ENCODE measurements at places on chromosomes 6 and 20. TPM values are rescaled to one million over a fixed set of nuclear protein-coding genes. Genes with fewer than 3 reads are reported as not detected.

GRCh38 chr20:38889792-38890496 lies 36.3 kb upstream of the FAM83D start:
- no peak for DNase-seq

Gene MROH8
- total RNA-seq, result 10.5 TPM

DNA sequence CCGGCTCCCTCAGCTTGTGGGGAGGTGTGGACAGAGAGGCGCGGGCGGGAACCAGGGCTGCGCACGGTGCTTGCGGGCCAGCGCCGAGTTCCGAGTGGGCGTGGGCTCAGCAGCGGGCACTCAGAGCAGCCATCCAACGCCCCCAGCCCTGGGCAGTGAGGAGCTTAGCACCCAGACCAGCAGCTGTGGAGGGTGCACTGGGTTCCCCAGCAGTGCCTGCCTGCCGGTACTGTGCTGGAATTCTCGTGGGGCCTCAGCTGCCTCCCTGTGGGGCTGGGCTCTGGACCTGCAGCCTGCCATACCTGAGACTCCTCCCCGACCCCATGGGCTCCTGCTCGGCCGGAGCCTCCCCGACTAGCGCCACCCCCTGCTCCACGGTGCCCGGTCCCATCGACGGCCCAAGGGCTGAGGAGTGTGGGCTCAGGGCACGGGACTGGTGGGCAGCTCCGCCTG lies 92.7 kb downstream of the MANEA start:
- DNase-seq, result no peak

Gene SNAP25
- 2.2 TPM for total RNA-seq

Gene SMIM26
- total RNA-seq, result 143 TPM

Gene ADGRF1
- total RNA-seq, result 9.4 TPM

GRCh38 chr6:151100326-151100725 lies 139.4 kb upstream of the AKAP12 start:
- DNase-seq, result no peak

DNA sequence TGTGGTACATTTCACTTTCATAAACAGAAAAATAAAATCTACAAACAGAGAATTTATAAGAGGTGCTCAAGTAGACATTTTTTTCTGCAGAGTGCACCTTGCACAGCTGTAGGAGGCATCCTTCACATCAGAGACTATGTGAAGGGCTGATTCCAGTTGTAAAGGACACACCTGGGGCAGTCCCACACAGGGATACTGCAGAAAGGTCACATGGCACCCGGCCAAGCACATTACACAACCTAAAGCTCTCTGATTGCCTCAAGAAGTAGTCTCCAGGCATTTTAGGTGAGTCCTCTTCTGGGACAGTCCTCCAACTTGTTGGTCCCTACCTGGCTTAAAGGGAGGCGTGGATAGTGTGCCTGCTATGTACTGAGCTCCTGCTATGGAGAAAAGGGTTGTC lies 502.9 kb upstream of the NOX3 start:
- no peak for DNase-seq

GRCh38 chr6:4860387-4860786 lies 84.2 kb downstream of the CDYL start:
- DNase-seq, result no peak

Gene PTCRA
- 1.8 TPM for total RNA-seq

- no peak for DNase-seq
Measured at GRCh38 chr6:137697267-137697938, 169.7 kb upstream of the TNFAIP3 start.

DNA sequence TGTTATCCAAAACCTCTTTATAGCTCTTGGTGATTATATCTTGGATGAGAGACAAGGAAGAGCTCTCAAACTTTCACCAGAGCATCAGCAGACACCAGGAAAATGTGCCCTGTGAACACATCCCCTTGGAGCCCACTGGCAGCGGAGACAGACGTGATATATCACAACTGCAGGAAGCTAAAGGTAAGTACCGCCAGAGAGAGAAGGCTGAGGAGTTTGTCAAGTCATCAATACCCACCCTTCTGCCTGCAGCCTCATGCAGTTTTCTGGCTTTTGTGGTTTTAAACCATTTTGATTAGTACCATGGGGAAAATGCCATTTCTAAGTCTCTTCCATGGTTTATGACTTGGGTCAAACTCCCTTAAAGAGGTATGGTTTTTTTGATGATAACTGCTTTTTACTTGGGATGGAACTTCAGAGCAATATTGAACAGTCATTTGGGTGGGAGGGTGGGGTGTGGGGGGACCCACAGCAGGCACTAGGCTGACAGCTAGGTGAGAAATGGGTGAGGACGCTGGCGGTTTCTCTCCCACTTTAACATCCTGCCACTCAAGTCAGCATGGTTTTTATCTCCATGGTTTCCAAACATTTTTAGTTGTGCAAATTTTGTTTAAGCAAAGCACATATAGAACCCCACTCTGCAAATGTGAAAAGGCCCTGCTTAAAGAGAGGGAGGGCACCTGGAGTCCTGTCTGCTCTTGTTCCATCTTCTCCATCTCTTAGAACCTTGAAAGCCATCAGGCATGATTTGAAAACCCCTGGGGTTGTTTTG lies 108.4 kb downstream of the SCML4 start:
- DNase-seq, result no peak

GRCh38 chr20:326645-327185 lies 1.4 kb downstream of the SOX12 start:
- no peak for DNase-seq

Gene TCF15
- total RNA-seq, result 4.0 TPM

DNA sequence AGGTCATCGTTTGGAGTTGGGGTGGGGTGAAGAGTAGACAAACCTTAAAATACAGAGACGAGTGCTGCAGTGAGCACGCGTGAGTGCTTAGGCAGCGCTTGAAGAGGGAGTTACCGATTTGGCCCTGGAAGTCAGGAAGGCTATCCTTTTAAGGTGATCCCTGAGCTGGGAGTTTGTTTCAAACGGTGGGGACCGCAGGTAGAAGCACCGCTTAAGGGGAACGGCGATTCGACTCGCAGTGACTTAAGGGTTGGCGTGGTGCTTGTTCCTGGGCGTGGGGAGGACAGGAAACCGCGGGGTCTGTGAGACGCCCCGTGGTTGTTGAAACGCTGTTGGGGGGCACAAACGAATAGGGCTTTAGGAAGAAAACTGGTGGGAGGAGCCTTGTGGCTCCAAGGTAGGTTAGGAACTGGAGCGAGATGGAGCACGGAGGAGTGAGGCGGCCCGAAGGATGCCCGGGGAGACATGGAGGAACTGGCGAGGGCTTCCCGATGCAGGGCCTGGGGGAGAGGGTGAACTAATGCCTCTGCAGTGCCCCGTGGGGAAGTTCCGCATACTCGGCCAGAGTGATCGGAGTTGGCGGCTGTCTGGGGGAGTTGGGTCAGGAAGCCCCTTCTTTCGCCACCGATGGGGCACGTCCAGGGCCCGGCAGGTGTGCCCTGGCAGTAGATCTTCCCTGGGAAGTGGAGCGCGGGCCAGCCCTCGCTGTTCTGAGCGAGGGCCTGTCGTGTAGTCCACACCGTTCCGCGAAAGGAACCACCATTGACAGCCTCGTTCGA lies 1.3 kb upstream of the CDYL start:
- peak; percentile 40 for DNase-seq

Gene KIF25
- 0.82 TPM for total RNA-seq

DNA sequence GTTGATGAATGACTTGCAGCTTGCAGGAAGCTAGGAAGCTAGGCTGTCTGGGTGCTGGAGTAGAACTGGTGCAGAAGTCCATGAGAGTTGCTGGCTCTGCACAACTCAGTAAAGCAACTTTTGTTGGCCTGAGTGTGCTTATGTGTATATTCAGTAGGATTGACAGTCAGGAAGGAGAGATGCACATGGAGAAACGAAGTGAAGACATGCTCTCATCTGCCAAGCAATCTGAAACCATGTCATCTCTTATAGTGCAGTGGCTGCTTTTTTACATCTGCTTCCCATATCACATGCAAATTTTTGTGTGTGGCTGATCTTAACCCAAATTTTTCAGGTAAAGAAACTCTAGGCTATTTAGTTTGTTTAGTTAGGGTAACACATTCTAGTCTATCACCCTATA lies 252.4 kb upstream of the HS3ST5 start:
- peak; percentile 23 for DNase-seq

GRCh38 chr6:144148886-144149285 lies 1.4 kb upstream of the STX11 start:
- DNase-seq, result no peak

DNA sequence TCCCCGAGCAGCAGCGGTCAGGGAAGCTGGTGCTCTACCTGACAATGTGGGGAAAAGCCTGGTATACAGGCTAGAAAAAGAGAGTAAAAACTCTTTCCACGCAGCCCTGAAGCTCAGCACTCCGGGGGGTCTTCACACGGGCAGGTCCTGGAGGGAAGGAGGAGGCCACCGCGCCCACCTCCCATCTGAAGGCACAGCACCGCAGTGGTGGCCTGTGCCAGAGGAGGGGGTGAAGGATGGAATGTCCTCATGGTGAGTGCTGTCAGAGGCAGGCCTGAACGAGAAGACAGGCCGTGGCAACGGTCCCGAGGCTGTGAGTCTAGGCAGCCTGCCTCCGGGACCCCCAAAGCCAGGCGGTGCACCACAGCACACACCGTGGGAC lies 5.8 kb downstream of the SLC2A4RG start:
- DNase-seq, result no peak

GRCh38 chr6:117512056-117512828 lies 29.8 kb downstream of the DCBLD1 start:
- no peak for DNase-seq

DNA sequence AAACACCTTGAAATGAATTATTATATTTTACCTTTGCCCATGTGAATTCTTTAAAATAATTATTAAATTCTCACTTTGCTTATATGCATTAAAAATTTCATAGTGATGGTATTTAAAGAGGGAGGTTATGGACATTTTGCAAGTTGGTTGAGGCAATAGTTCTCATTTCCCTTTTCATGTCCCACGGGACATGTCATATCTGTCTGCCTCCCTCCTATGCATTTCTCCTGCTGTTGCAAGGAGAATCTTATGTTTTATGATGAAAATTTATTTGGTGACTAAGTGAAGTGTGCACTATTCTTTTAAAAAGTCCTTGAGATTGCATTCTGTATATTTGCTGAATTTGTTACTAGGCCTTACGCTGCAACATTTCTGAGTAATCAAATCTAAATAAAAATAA lies 67.2 kb downstream of the UTRN start:
- DNase-seq, result no peak

DNA sequence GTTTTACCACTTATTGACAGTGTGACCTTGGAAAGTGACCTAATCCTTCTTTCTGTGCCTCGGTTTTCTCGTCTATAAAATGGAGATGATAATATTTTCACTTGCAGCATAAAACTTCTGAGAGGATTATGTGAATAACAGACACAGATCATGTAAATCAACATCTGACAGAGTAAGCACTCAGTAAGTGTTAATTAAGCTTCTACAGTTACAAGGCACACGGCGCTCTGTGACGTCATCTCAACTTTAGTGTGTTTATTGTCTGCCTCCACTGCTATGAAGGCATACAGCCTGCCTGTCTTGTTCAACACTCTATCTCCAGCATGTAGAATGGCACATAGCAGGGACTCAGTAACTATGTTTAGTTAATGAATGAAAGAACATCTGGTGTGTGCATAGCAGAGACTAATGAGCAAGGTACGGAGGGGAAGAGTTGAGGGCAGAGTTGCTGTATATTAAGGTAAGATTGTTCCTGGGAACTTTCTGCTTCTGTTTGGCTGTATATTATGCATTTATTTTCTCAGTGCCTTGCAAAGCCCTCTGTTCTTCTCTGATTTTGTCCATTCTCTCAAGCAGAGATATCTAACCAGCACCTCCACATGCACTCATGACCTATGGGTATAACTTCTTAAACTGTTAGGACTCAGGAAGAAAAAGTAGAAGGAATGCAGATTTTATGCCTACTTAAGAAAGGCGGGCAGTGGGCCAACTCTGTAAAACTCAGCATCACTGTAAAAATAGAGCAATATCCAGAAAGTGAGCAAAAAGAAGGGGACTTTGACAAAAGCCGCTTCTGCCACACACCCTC lies 66.4 kb upstream of the STMND1 start:
- no peak for DNase-seq

Gene TPBG
- 16.6 TPM for total RNA-seq

Gene DST
- 589 TPM for total RNA-seq

Gene GPSM3
- total RNA-seq, result 1.5 TPM

DNA sequence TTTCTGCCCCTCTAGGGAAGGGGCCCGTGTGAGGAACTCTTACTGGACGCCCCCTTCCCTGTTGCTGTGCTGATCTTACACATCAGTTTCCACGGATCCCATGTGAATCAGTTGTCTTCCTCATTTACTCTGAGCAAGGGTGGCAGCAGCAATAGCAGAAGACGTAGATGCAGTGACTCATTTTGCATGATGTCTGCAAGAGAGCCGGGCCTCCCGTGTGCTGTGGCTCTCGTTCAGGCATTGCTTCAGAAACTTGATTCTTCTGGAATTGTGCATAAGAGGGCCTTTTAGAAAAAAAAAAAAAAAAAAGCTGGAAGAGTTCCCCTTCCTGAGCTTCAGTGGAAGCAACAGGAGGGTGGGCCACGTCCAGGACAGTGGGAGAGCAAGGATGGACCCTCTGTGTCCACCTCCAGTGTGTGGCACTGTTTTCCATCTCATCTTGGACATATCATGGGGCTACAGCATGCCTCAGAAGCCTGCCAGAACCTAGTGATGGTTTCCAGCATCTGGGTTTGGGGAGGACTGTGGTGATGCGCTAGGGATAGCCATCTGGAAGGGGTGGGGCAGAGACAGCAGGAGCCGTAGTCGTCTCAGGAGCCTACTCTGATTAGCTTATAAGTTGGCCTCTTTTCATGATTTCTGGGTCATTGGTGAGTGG lies 62.1 kb downstream of the FOXO3 start:
- DNase-seq, result peak; percentile 43

GRCh38 chr6:101770116-101770515 lies 376.6 kb downstream of the GRIK2 start:
- no peak for DNase-seq

DNA sequence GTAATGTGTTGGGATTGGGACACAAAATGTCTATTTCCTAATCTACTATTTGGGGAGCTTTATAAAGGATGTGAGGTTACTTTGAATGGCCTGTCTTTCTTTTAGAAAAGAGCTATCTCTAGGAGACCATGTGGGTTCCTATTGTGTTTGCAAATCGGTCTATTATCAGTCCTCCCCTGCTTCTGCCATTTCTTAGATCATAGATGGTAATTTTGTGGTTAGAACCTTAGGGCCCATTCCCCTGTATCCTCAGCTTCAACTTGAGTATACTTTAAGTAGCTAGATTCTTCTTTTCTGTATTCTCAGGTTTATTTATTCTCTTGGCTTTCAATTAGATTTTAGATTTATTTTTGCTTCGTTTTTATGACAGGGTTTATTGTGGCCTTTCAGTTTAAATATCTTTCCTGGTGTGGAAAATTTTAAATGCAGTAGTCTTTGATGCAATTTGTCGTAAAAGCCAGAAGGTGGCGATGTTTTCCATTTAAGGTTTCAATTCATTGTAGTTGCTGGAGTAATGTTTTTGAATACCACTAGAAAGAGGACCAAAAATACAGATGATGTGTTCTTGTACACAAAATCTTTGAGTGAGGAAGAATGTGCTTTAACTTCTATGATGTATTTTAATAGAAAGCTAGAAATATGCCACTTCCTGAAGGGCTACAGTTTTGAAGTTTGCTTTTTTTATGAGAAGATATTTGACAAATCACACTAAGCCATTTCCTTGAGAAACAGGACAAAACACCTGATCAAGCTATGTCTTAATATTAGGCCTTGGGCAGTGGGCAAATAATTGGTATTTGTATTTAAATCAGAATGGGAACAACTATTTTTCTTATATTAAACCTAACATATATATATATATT lies 20.3 kb downstream of the TBPL1 start:
- DNase-seq, result peak; percentile 78

Gene ARMH2
- not detected for total RNA-seq

GRCh38 chr20:37627060-37627766 lies 66.6 kb upstream of the CTNNBL1 start:
- peak; percentile 87 for DNase-seq

- no peak for DNase-seq
Measured at GRCh38 chr6:43952746-43953145, 174.5 kb downstream of the MRPL14 start.
